T-helper 9 cell (primary cell): ENCODE measurements at places on chromosomes 7 and 10.

GRCh38 chr10:77156406-77156879, 481.2 kb downstream of the KCNMA1 start:
- no peak for DNase-seq

GRCh38 chr10:118844731-118845521, 90.2 kb upstream of the CACUL1 start:
- DNase-seq, result no peak

GRCh38 chr7:130009848-130010688, 41.1 kb downstream of the ZC3HC1 start:
- no peak for DNase-seq

DNA sequence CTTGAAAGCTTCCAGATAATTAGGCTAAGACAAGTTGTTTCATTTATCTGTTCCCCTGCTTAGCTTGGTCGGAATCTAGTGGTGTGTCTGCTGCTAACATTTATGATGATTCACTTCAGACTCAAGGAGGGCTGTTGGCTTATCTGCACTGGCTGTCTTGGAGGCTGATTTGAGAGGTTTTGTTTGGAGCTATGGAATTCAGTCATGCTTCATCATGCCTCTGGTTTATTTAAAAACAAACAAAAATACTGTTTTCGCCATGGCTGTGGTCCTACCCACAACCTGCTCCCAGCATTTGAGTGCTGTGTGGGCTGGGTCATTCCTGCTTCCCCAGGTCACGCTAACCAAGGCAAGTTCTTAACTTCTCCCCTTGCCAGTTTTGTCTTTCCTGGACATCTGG, 11.7 kb upstream of the ARPC1B start:
- DNase-seq, result no peak

DNA sequence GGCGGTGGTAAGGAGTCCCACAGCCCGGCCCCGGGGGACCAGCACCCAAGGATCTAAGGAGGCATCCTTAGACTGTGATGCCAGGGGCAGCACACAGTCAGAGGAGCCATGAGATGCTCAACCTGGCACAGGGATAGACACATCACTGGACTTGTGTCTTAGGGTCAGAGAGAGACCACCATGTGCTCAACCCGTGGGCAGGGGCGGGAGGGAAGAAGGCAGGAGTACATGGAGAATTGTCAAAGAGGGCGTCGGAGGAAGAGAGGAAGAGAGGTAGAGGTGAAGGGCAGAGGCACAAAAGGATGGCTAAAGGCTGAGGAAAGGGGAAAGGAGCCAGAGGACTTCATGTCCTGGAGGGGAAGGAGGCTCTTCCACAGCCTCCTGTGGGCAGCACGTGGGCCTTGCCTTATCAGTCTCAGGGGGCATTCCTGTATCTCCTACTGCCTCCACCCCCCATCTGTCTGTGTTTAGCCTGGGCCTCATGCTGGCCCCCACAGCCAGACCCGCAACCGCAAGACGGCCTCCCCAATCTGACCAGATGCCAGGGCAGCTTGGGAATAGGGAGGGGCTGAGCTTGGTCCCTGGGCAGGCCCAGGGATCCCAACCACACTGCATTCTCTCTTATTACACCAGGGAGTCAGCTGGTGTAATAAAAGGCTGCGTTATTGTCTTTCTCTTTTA, 2.2 kb downstream of the ADCY1 start:
- no peak for DNase-seq

GRCh38 chr7:83819911-83820310, 171.0 kb upstream of the SEMA3E start:
- no peak for DNase-seq

DNA sequence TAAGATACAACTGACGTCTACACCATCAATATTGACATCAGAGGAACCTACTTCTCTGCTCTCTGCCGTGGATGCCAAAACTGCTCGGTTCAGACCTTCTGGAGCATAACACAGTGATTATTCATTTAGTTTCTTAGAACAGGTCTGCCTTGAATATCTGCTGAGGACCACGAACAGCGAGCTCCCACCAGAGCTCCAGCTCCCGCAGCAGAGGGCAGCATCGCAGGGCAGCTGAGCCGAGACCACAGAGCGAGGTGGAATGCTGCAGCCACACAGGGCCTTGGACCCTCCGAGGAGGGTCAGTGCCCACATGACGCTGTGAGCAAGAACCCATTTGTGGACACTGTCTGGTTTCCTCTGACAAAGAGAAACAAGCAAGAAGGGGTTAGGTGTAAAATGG, 6.8 kb downstream of the VIPR2 start:
- DNase-seq, result no peak

DNA sequence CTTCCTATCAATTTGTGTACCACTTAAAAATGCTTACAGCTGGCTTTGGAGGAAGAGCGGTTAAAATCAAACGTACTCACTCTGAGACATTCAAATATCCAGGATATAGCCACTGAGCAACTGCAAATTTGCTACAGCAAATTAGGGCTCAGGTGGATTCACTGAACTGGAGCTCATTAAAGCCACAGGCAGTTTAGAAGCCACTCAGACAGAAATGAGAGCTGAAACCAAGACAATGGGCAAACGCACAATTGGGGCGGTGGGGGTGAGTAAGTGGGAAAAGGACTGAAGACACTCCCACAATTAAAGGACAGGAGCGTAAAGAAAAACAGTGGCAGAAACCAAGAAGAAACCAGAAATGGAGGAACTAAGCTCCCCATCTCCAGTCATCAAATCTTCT, 20.5 kb downstream of the MPP7 start:
- DNase-seq, result no peak

GRCh38 chr10:43808136-43808535, 159.5 kb upstream of the ZNF32 start:
- DNase-seq, result no peak

GRCh38 chr10:1215862-1216573, 159.8 kb downstream of the WDR37 start:
- no peak for DNase-seq

GRCh38 chr7:82126576-82126975, 317.0 kb downstream of the CACNA2D1 start:
- DNase-seq, result no peak

DNA sequence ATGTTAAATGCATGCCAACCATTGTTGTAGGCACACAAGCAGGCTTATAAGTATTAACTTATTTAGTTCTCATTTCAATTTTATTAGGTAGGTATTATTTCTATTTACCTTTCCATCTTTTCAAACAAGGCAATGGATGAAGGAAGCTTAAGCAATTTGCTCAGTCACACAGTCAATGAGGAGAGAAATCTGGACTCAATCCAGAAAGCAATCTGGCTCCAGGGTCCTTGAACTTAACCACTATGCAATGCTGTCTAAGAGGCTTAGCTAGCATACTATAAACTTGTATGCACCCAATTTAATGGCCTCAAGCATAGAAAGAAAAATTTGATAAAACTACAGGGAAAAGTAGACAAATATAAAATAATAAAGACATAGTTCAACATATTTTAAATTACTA, 88.6 kb downstream of the VWDE start:
- no peak for DNase-seq

DNA sequence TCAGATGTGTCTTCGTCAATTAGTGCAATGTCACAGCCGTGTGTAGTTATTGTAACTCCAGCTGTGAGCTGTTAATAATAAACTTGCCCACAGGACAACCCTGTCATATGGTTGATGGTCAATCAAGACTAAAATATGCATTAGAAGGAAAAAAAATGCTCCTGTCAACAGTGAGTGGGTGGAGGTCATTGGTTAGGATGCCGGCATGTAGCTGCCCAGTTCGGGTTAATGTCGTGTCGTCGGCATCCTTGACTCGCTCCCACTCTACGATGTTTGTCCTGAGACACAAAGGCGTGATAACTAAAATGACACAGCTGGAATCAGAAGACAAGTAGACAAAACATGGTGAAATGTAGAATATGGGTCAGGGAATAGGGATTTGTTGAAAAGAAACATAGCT, 442.8 kb upstream of the NPVF start:
- DNase-seq, result no peak

DNA sequence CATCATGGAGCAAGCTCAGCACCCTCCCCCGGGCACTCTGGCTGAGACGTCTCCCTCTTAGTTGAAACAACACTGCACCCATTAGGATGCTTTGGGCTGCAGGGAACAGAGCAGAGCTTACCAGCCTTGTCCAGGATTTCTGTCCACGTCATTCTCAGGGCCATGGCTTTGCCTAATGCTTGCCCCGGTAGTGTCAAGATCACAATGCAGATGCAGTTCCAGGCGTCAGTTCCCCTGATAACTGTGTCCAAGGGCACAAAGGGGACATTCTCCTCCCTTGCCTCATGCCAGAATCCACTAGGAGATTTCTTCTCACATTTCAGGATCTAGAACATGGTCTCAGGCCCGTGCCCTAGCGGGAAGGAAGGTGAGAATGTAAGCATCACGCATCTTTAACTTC, 17.2 kb upstream of the GRB10 start:
- DNase-seq, result no peak
